ENCODE measurements at places on chromosomes 1 and 21.

DNA sequence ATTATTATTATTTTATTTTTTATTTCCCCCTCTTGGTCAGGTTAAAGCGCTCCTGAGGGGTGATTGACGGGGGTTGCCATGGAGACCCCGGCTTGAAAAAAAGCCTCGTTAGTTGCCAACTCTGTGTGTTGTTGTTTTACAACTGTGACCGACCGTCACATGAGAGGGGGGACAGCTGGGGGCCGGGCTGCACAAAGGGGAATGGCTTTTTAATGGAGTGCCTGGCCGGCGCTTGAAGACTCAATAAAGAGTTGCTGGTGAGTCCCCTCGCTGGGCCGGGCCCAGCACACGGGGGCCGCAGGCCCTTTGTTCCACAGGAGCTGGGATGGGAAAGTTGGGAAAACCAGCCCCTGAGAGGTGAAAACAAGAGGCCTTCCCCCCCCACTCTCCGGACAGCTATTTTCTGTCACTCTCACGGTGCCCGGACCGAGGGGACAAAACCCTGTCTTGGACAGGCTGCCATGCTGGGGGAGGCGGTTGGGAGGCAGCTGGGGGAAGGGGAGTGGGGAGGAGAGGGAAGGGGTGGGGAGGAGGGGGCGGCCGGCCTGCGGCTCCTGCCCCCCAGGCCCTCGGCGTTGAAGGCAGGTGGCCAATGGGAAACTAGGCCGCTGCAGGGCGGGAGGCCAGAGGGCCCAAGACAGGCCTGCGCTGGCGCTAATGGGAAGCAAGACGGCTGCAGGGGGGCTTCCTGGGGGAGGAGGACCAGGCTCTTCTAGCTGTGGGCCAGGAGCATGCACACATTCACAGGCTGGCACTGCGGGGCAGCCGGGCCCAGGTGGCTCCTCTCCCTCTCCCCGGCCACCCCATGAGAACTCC is 67.6 kb downstream of the CASZ1 start:
- DNase-seq = no peak

DNA sequence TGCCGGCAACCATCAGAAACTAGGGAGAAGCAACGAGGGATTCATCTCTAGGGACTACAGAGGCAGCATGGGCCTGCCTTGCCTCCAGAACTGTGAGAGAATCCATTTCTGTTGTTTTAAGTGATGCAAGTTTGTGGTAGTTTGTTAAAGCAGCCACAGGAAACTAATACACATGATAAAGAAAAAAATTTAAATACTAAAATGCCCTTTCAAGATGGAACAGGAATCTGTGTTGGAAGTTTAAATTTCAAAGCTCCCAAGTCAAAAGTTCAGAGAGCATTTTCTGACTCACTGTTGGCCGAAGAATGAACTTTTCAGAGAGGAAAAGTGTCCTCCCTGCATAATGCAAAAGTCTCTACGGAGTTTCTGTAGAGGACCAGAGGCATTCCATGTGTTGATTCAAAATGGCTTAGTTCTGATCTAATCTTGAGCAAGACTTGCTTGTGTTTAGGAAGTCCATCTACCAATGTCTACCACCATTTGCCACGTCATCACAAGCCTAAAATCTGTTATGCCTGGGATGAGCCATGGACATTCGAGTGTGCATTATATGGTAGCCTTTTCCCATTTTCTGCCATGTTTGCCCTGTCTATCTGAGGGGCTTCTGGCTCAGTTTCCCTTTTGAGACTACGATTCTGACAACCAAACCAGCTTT is 22.4 kb upstream of the ARHGAP29 start:
- no peak for DNase-seq

DNA sequence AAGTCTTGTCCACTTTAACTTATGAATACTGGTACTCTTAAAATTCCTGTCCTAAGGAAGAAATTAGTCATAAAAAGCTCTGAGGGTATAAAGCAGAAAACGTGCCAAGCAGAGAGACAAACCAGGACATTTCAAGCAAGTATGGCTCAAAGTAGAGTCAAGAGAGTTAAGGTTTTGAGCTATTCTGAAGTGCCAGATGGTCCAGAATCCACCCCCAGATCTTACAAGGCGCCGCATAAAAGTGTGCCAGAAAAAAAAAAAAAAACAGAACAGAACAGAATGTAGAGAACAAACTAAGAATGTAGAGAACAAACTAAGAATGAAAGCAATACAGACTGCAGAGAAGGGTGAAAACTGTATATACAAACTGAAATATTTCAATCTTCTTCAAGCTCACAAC is 12.5 kb downstream of the EPS15 start:
- no peak for DNase-seq

DNA sequence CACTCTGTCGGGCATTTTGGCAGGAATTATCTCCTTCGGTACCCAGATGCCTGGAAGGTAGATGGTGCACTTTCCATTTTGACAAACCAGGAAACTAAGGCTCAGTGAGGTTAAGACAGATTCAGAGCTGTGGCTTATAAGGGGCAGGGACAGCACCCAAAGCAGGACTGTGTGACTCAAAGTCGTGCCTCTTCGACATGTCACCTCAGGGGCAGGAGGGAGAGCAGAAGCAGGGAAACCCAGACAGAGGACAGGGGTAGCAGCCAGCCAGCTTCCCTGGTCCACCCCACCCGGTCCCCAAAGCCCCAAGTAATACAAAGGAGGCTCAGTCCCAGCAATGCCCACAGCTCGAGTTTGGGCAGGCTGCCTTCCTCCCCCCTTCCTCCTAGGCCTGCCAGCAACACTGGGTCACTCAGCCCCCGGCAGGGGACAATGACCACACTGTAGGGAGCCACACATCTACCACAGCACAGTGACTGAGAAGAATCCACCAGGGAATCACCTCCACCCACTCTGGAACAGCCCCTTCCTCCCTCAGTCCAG is 2.5 kb downstream of the RHOC start:
- no peak for DNase-seq

GRCh38 chr1:60739729-60740128 is 342.6 kb upstream of the NFIA start:
- DNase-seq = no peak

GRCh38 chr1:179230721-179231120 is 1.2 kb upstream of the ABL2 start:
- DNase-seq = no peak

All from HS-27A (cell line).